ENCODE measurements at places on chromosomes 12 and 14.

- no peak overlapping the region for H3K27ac ChIP-seq
- no peaks in the 10 kb centered on the region for H3K27me3 ChIP-seq
- no peak overlapping the region for H3K4me3 ChIP-seq
These were observed 41.1 kb downstream of the CEP83 start for GRCh38 chr12:94418517-94418916.

GRCh38 chr12:76871082-76871481 lies 7.7 kb downstream of the CSRP2 start:
- no peaks in the 10 kb centered on the region for H3K36me3 ChIP-seq
- peaks cover 2% of the 10 kb centered on the region for H3K27me3 ChIP-seq
- H3K4me3 ChIP-seq = no peak overlapping the region
- no peak for DNase-seq
- H3K4me1 ChIP-seq = no peaks in the 10 kb centered on the region

DNA sequence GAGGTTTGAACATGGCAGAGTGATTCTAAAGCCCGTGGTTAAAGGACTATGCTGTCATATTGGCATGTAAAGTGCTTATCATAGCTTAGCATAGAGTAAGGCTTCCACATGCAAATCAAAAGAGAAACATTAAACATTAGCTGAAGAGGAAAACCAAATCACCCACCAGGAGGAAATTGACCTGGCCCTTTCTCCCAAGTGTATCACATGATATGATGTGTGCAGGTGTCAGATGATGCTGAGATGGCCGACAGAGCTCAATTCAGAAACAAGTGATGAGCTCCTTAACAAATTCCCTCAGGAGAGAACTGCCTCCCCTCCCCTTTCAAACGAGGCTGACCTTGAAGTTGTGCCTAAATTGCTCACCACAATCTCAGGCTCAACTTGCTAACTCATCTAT lies 217.1 kb upstream of the BTG1 start:
- peak overlapping the region; percentile 35 for H3K4me3 ChIP-seq
- no peaks in the 10 kb centered on the region for H3K27me3 ChIP-seq
- no peaks in the 10 kb centered on the region for H3K36me3 ChIP-seq
- DNase-seq = no peak

- H3K4me1 ChIP-seq = no peaks in the 10 kb centered on the region
- no peak overlapping the region for H3K27ac ChIP-seq
- H3K36me3 ChIP-seq = no peaks in the 10 kb centered on the region
- peaks cover 4% of the 10 kb centered on the region for H3K27me3 ChIP-seq
These were observed 663 bp downstream of the LRRK2 start for GRCh38 chr12:40225337-40225983.

GRCh38 chr12:120984351-120984898 lies 6.1 kb downstream of the HNF1A start:
- no peak for DNase-seq
- no peak overlapping the region for H3K4me3 ChIP-seq
- H3K27ac ChIP-seq = no peak overlapping the region
- H3K27me3 ChIP-seq = no peaks in the 10 kb centered on the region

GRCh38 chr14:73397810-73398209 lies 60.5 kb downstream of the NUMB start:
- H3K36me3 ChIP-seq = no peaks in the 10 kb centered on the region
- H3K27me3 ChIP-seq = no peaks in the 10 kb centered on the region
- no peak for DNase-seq
- H3K27ac ChIP-seq = no peak overlapping the region
- H3K4me1 ChIP-seq = no peaks in the 10 kb centered on the region

- H3K27ac ChIP-seq = no peak overlapping the region
- no peak for DNase-seq
- H3K27me3 ChIP-seq = no peaks in the 10 kb centered on the region
- no peak overlapping the region for H3K4me3 ChIP-seq
- no peaks in the 10 kb centered on the region for H3K36me3 ChIP-seq
These were observed 48.8 kb upstream of the SLCO1C1 start for GRCh38 chr12:20646239-20646827.

DNA sequence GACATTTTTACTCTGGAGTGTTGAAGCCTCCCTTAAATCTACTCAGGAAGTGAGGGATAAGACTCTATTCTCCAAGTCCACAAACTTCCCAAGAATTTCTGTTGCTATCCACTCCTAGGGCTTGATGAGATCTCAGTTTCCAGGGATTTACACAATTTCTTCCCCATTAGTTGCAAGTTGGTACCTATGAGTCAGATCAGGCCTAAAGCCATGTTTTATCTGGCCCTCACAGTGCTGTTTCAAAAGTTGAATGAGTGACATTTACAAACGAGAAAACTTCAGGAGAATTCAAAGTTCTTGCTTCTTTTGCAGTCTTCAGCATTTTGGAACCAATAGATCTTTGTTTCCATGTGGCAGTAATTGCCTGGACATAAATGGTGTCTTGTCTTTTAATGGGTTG lies 156.4 kb upstream of the SYT10 start:
- no peaks in the 10 kb centered on the region for H3K4me1 ChIP-seq
- no peaks in the 10 kb centered on the region for H3K36me3 ChIP-seq
- DNase-seq = no peak
- no peaks in the 10 kb centered on the region for H3K27me3 ChIP-seq

DNA sequence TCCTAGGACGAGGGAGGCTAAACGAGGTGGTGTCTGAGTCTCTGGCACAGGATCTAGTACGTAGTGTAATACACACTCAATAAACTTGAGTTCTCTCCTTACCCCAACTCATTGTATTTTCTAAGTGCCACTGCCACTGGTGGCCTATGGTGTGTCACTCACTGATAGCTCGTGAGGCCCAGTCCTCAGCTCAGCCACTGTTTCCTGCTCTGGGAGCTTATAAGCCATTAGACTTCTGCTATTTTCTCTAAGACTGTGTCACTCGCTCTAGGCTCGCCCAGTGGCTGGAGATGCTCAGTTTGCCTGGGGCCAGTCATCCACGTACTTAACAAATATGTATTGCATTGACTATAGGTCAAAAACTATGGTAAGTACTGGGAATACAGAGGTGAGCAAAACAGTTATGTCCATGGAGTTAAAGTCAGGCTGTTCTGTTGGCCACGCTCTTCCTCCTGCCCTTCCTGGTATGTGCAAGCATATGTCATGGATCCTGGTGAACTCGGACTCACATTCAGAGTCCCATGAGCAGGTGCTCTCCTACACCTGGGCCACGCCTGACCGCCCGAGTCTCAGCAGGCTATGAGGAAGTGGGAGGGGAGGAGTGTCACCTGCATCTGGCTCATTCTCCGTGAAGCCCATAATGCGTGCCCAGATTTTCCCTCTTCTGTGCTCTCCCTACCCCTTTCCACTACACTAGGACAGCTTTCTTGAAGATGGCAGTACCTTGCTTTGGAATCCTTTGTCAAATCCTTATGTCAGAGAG lies 41.6 kb downstream of the DEGS2 start:
- no peak for DNase-seq
- no peak overlapping the region for H3K4me3 ChIP-seq
- peaks cover 74% of the 10 kb centered on the region for H3K36me3 ChIP-seq
- peaks cover 8% of the 10 kb centered on the region for H3K4me1 ChIP-seq

DNA sequence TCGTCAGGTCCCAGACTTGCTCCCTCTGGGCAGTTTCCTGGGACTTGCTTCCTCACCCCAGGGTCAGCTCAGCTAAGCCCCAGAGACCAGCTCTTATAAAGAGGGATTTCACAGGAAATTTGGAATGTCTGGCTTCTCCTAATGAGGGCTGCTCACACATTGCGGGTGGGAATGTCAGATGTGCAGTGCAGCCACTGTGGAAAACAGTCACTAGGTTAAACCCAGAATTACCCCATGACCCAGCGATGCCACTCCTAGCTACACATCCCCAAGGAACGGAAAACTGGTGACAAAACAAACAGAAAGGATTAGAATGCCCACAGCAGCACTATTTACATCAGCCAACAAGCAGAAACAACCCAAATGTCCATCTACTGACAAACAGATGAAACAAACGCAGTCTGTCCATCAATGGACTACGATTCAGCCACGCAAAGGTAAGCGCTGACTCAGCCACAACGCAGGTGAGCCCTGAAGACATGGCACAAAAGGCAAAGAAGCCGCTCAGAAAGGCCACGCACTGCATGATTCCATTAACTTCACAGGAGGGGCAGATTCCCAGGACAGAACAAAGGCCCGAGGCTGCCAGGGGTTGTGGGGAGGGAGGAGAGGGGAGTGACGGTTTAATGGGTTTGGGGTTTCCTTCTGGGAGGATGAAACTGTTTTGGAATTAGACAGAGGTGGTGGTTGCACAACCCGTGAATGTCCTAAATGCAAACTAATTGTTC lies 63.0 kb downstream of the NCOR2 start:
- no peak for DNase-seq
- no peak overlapping the region for H3K27ac ChIP-seq
- no peak overlapping the region for H3K4me3 ChIP-seq

GRCh38 chr14:34472706-34473279 lies 10.8 kb upstream of the SPTSSA start:
- no peaks in the 10 kb centered on the region for H3K4me1 ChIP-seq
- H3K4me3 ChIP-seq = no peak overlapping the region
- H3K36me3 ChIP-seq = no peaks in the 10 kb centered on the region
- no peaks in the 10 kb centered on the region for H3K27me3 ChIP-seq
- no peak overlapping the region for H3K27ac ChIP-seq

- H3K36me3 ChIP-seq = no peaks in the 10 kb centered on the region
- H3K27ac ChIP-seq = no peak overlapping the region
- H3K27me3 ChIP-seq = no peaks in the 10 kb centered on the region
- H3K4me1 ChIP-seq = no peaks in the 10 kb centered on the region
- H3K4me3 ChIP-seq = no peak overlapping the region
- no peak for DNase-seq
These were observed 110.8 kb downstream of the TMTC2 start for GRCh38 chr12:82797480-82797879.

GRCh38 chr14:20754308-20754707 lies 8.6 kb downstream of the EDDM3A start:
- H3K27ac ChIP-seq = no peak overlapping the region
- no peak for DNase-seq
- no peak overlapping the region for H3K4me3 ChIP-seq
- no peaks in the 10 kb centered on the region for H3K36me3 ChIP-seq
- H3K4me1 ChIP-seq = no peaks in the 10 kb centered on the region

- H3K27ac ChIP-seq = no peak overlapping the region
- H3K4me3 ChIP-seq = no peak overlapping the region
- no peaks in the 10 kb centered on the region for H3K27me3 ChIP-seq
- H3K4me1 ChIP-seq = no peaks in the 10 kb centered on the region
- no peak for DNase-seq
These were observed 28.3 kb downstream of the NPC2 start for GRCh38 chr14:74464785-74465184.

DNA sequence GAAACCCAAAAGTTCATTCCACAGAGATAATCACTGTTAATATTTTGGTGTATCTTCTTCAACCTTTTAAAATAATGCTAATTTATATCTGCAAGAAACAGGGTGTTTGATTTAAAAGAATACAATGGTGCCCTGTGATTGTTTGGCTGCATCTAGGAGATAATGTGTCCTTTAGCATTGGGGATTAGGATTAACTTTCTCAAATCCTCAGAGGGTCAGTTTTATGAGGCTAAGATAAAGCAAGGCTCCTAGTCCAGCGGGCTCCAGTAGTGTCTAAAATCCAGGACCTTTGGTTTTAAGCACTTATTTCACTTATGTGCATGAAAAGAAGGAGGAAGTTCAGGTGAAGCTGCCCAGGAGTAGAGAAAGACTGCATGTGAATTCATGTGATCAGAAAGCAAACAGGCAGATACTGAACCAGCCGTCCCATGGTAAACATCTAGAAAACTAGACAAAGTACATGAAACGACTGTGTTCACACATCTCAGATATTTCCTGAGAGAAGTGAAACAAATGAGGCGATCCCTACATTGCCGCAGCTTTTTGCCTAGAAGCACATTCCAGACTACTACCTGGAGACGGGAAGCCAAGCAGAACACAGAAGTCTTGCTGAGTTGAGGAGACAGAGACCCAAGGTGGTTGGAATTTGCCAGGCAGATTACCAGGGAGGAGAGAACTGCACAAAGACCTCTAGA lies 129.1 kb upstream of the MAX start:
- no peak for DNase-seq
- H3K27me3 ChIP-seq = no peaks in the 10 kb centered on the region
- H3K27ac ChIP-seq = no peak overlapping the region
- H3K4me3 ChIP-seq = no peak overlapping the region

DNA sequence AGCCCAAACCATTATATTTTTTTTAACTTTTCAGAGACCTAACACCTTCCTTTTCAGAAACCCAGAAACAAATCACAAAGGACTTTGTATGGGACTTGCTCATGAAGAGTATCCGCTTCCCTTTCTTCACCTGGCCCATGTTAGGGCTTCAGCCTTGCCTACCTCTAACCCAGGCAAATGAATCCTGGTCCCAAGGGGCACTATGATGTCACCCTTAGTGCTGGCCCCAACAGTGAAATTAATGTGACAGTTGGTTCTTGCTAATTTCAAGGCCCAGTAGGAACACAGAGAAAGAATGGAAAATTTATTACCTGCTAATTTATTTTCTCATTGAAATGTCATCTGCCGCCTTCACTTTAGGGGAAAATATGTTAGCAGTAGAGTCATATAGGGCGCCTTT lies 179.8 kb upstream of the NRXN3 start:
- no peaks in the 10 kb centered on the region for H3K36me3 ChIP-seq
- no peak for DNase-seq
- H3K4me1 ChIP-seq = no peaks in the 10 kb centered on the region
- no peak overlapping the region for H3K4me3 ChIP-seq
- no peak overlapping the region for H3K27ac ChIP-seq

GRCh38 chr12:93862424-93862823 lies 185.2 kb downstream of the CRADD start:
- no peak overlapping the region for H3K27ac ChIP-seq
- no peaks in the 10 kb centered on the region for H3K4me1 ChIP-seq
- H3K4me3 ChIP-seq = no peak overlapping the region
- no peaks in the 10 kb centered on the region for H3K36me3 ChIP-seq

DNA sequence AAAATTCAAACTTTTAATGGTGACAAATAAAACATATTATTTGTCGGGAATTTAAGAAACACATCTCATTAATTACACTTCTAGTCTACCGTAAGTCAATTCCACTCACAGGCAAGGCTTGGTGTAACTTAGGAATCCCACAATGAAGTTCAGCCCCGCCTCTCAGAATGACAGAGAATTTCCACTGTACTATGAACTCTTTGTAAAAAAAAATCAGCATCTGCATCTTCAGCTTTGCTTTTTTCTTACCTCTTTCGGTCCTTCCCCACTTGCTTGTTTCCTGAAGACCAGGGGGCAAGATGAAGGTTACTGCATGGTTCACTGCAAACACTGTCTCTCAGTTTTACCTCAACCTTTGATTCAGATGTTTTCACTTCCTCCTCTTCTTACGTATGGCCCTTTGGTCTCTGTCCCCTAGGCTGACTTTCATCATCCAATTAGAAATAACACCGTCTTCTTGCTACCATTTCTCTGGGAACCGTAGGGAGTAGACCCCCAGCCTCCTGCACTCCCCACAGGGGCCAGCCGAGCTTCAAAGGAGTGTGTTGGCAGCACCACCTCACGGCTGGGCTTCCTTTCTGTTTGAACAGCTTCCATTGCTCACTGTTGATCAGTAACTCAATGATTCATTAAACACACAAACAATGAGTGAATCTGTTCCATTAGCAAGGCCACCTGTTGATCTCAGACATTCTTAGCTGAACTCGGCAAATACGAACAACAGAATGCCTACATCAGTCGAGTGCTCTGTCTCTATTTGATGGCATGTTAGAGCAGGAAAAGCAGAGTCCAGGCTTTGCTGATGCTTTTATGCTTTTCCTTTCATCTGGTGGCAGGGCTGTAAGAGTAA lies 343.0 kb downstream of the BMP4 start:
- no peaks in the 10 kb centered on the region for H3K36me3 ChIP-seq
- H3K4me3 ChIP-seq = no peak overlapping the region
- H3K27me3 ChIP-seq = no peaks in the 10 kb centered on the region
- H3K27ac ChIP-seq = no peak overlapping the region
- no peaks in the 10 kb centered on the region for H3K4me1 ChIP-seq

Measured in CD8-positive, alpha-beta memory T cell (primary cell).